ENCODE measurements at places on chromosomes 3 and 15. TPM values are rescaled to one million over a fixed set of nuclear protein-coding genes. Genes with fewer than 3 reads are reported as not detected.

Gene CD86
- total RNA-seq = 1.3 TPM

Gene COL6A6
- 0.02 TPM for total RNA-seq

Gene LRTM1
- not detected for total RNA-seq

Gene NR2E3
- total RNA-seq = not detected

Gene AP3B2
- total RNA-seq = 0.10 TPM

Gene TIMP4
- not detected for total RNA-seq

Gene OR4M2
- total RNA-seq = not detected

Gene USP13
- 7.9 TPM for total RNA-seq

Gene RBP2
- not detected for total RNA-seq

Gene CTNNB1
- total RNA-seq = 161 TPM

Gene FEZF2
- total RNA-seq = not detected

Gene ZNF80
- 0.65 TPM for total RNA-seq

Gene SLMAP
- total RNA-seq = 59.0 TPM

Gene CDHR4
- total RNA-seq = not detected

Gene GXYLT2
- 0.10 TPM for total RNA-seq

Gene ANKUB1
- not detected for total RNA-seq

Gene CP
- not detected for total RNA-seq

Gene ENTPD3
- not detected for total RNA-seq

Gene IGSF11
- 1.6 TPM for total RNA-seq

Gene ZNF662
- 0.94 TPM for total RNA-seq

Gene BRPF1
- 31.8 TPM for total RNA-seq

Gene POC1A
- 0.47 TPM for total RNA-seq

Gene ZNF860
- 0.25 TPM for total RNA-seq

Gene HES1
- 2.4 TPM for total RNA-seq

Gene GP9
- total RNA-seq = 3.8 TPM

Gene KNG1
- not detected for total RNA-seq

Gene CATSPER2
- total RNA-seq = 5.4 TPM

Gene SKOR1
- 2.2 TPM for total RNA-seq

Gene SPATA16
- total RNA-seq = not detected

Gene EPHA6
- not detected for total RNA-seq

Gene CAMKV
- total RNA-seq = 0.47 TPM

Gene SPINK8
- total RNA-seq = not detected

Gene FSD2
- not detected for total RNA-seq

Gene DCLK3
- not detected for total RNA-seq

Gene GRM7
- total RNA-seq = not detected

Gene ZNF619
- 8.4 TPM for total RNA-seq

Gene MYL3
- not detected for total RNA-seq

Gene ANKRD63
- not detected for total RNA-seq

Gene AHSG
- total RNA-seq = not detected

Gene RETNLB
- not detected for total RNA-seq

Gene TBC1D5
- total RNA-seq = 58.4 TPM

Gene POMGNT2
- 5.9 TPM for total RNA-seq

Gene SPATA12
- total RNA-seq = not detected

Gene TUSC7
- total RNA-seq = not detected

Gene GOLGB1
- 56.1 TPM for total RNA-seq

Data from T-helper 17 cell (primary cell).